A549 treated with Hydrocortisone at 1 μM for 4 hours (cell line): ENCODE measurements at places on chromosomes 11 and 22. TPM values are rescaled to one million over a fixed set of nuclear protein-coding genes. Genes with fewer than 3 reads are reported as not detected.

The MS4A6E gene
- not detected in 5 replicates for total RNA-seq

The HEPHL1 gene
- not detected in 5 replicates for total RNA-seq

The INPP5J gene
- 0.33 to 0.70 TPM (median 0.54 TPM) in 5 replicates for total RNA-seq

The BARX2 gene
- not detected in 5 replicates for total RNA-seq

The OR6A2 gene
- not detected in 5 replicates for total RNA-seq

The ZNF214 gene
- total RNA-seq = 0.76 to 1.9 TPM (median 0.83 TPM) in 5 replicates

The DRICH1 gene
- total RNA-seq = 0.10 to 0.36 TPM (median 0.22 TPM) in 3 of 5 replicates, not detected in the others

The BACE1 gene
- total RNA-seq = 8.5 to 11.1 TPM (median 10.9 TPM) in 5 replicates

The FAM180B gene
- total RNA-seq = not detected in 5 replicates

The MYRF gene
- 15.3 to 19.7 TPM (median 18.3 TPM) in 5 replicates for total RNA-seq

The APOL1 gene
- 14.9 to 22.3 TPM (median 17.2 TPM) in 5 replicates for total RNA-seq

The SLN gene
- total RNA-seq = 1.1 to 2.4 TPM (median 1.6 TPM) in 5 replicates

The C11orf87 gene
- total RNA-seq = 0.01 to 0.05 TPM (median 0.01 TPM) in 3 of 5 replicates, not detected in the others

The NAALADL1 gene
- total RNA-seq = not detected in 5 replicates

The TCN2 gene
- total RNA-seq = 4.2 to 7.4 TPM (median 5.8 TPM) in 5 replicates
